ENCODE measurements at places on chromosomes 12 and 14. TPM values are rescaled to one million over a fixed set of nuclear protein-coding genes. Genes with fewer than 3 reads are reported as not detected.

Gene SLC6A13
- 0.69 TPM for total RNA-seq

DNA sequence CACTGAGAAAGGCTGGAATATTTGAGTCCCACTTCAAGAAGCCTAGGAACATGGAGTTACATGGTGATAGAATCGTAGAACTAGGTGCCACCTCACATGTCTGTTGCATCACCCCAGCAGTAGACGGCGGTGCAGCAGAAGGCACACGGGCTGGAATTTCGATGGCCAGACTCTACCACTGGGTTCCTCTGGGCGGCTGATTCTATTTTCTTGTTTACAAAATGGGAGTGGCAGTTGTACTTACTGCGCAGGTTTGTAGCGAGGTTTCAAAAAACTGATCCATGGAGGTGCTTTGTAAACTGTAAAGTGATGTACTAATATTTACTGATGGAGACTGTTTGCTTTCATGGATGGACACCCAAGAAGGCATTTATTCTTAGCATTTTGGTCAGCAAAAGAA lies 45.7 kb downstream of the WDR20 start:
- H3K36me3 ChIP-seq = no peaks in the 10 kb centered on the region
- H3K4me3 ChIP-seq = no peak overlapping the region
- DNase-seq = no peak
- H3K27me3 ChIP-seq = no peaks in the 10 kb centered on the region
- no peak overlapping the region for H3K27ac ChIP-seq
- H3K4me1 ChIP-seq = peaks cover 25% of the 10 kb centered on the region

Gene RHOJ
- not detected for total RNA-seq

- peaks cover 19% of the 10 kb centered on the region for H3K36me3 ChIP-seq
- H3K27ac ChIP-seq = no peak overlapping the region
- peaks cover 21% of the 10 kb centered on the region for H3K4me1 ChIP-seq
- no peaks in the 10 kb centered on the region for H3K27me3 ChIP-seq
Observed at GRCh38 chr14:71583705-71584104, 348.5 kb upstream of the RGS6 start.

Gene CCDC197
- not detected for total RNA-seq

Gene FAM90A1
- 0.11 TPM for total RNA-seq

Gene CTDSP2
- total RNA-seq = 161 TPM

DNA sequence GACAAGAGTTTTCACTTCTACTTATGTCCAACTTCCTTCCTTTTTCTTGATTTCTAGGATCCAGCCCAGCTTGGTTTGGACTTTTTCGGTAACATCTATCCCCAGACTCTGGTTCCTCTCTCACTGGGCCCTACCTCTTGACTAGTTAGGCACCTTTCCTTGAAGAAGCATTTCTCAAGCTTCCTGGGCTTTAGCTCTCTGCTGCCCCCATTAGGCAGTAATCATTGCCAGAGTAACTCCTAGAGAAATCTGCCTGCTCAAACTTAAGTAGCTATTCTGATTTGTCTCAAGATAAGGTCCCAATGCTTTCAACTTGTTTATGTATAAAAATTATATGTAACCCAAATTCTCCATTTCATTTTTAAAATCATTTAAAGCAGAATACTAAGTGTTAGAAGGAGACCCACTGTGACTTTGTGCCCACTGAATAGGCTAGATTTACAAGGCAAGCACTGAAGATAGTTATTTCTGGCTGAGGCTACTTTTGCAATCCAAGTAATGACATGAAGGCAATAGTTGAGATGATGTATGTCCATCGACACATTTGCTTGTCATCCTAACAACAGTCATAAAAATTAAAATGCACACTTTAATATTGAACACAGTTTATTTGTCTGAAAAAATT lies 275.0 kb upstream of the G2E3 start:
- no peak overlapping the region for H3K4me3 ChIP-seq
- H3K27me3 ChIP-seq = no peaks in the 10 kb centered on the region
- no peaks in the 10 kb centered on the region for H3K4me1 ChIP-seq
- no peak overlapping the region for H3K27ac ChIP-seq
- no peak for DNase-seq

Data from activated naive CD8-positive, alpha-beta T cell treated with anti-CD3 and anti-CD28 coated beads, Interleukin-2, amount 10 ng/mL, durations not matched to agents 7 days and 5 days (primary cell).